ENCODE measurements at places on chromosomes 6 and 20. TPM values are rescaled to one million over a fixed set of nuclear protein-coding genes. Genes with fewer than 3 reads are reported as not detected.

DNA sequence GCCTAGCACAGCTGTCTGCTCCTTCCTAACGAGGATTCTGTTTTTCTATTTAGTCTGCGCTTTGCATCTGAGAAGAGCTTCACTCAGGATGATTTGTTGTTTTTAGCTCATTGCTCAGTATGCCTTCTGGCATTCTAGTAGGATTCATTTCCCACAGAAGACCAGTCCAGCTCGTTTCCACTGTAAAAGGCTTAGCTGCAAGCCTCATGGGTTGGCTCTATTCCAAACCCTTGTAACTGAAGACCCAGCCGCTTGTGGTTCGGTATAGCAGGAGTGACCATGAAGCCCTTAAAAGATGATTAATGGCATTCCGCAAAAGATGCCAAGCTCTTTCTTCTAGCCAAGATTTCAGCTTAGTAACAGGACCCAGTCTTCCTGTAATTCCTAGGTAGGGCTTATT is 7.2 kb downstream of the ADGRF1 start:
- DNase-seq, result peak; percentile 63

DNA sequence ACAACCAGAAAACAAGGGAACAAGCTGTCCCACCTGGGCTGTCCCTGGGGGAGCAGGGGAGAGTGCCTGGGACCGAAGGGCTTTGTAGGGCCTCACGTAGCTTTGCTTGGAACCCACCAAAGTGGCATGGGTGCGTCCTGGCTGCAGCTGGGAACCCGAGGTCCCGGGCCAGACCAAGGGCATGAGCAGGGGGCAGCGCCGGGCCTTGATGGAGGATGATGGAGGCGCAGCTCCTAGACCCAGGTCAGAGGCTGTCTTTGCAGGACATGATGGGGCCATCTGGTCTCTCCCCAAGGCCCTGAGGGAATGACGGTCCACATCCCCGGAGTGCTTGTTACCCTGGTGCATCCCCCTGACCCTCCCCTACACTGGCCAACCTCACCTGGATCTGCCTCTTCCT is 7.6 kb upstream of the OSBPL2 start:
- DNase-seq, result no peak

DNA sequence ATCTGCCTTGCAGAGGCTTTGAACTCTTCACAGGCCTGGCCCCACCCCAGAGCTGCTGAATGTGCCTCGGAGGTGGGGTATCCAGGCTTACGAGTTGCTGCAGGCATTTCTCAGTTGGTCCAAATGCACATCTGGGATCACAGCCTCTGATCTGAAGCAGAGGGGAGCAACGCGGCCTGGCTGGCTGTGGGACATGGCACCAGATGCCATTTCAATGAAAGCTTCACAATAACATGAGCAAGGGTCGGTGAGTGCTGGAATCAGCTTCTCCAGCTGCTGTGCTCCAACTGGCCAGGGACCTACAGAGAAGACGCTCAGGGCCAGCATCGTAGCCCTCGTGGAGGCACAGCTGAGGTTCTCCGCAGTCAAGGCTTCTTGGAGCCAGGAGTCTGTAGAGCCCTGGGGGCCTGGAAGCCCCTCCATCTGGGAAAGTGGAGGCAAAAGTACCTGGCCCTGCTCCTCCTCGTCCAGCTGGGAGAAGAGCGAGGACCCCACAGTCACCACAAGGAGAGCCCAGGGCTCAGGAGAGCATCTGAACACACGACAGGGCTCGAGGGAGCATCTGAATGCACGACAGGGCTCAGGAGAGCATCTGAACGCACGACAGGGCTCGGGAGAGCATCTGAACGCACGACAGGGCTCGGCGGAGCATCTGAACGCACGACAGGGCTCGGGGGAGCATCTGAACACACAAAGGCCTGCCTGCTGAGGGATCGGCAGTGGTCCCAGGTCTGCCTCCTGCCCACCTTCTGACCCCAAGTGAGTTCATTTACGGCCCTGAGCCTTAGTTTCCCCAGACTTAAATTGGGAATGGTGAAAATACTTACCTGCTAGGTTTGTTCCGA is 165.2 kb downstream of the DLL1 start:
- no peak for DNase-seq

DNA sequence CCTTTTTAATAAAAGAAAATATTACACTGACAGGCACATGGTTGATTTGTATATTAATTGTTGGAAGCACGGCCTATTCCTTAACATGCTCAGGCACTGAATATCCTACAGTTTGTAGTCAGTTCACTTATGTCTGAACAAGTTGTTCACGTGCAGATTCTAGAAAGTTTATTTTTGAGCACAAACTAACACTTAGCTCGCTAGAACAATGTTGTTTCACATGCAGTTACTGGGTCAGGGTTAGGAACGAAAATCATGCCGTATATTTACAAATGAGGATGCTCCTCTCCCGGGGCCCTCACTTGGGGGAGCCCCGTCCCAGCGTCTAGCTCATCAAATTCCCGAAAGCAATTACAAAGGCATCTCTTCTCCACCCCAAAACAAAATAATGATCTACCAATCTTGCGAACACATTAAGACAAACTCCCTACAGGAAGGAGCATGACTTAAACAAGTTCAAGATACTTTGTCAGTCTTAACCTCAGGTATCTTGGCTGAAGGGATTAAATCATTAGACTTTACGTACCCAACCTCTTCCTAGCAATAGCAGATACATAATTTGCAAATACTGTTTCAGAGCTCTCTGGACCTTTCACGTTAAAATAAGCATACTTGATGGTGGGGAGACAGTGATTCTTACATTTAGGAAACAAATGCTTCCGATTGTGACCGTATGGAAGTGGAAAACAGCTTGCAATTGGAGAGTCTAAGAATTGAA is 1.5 kb downstream of the MAP7 start:
- no peak for DNase-seq

GRCh38 chr6:129473546-129473945 is 236.4 kb downstream of the ARHGAP18 start:
- DNase-seq, result no peak

GRCh38 chr6:29826271-29826670 is 1.4 kb upstream of the HLA-G start:
- no peak for DNase-seq

DNA sequence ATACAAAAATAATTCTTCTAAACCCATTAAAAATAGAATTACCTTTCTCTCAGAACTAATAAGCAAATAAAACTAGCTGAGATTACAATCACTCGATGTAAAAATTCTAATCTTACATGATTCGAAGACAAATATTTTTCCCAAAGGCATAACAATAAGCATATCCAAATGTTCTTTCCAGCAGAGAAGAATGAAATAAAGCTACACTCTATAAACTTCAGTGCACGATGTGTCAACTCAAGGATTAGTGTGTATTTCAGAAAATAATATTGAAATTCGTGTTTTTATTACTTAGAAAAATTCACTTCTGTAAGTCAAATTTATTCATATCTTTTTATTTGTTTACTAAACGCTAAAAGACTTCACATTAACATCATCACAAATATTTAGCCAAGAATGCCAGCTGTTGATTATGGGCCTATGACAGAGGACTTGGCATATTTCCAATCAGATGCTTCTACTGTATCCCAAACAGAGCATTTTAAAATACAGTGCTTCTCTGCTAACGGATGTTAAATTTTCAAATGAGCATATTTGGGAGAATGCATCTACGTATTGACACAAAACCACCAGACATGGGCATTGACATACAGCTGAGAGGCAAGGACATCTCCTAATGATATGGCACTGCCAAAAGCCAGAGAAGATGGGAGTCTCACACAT is 54.7 kb upstream of the PDE7B start:
- peak; percentile 25 for DNase-seq

DNA sequence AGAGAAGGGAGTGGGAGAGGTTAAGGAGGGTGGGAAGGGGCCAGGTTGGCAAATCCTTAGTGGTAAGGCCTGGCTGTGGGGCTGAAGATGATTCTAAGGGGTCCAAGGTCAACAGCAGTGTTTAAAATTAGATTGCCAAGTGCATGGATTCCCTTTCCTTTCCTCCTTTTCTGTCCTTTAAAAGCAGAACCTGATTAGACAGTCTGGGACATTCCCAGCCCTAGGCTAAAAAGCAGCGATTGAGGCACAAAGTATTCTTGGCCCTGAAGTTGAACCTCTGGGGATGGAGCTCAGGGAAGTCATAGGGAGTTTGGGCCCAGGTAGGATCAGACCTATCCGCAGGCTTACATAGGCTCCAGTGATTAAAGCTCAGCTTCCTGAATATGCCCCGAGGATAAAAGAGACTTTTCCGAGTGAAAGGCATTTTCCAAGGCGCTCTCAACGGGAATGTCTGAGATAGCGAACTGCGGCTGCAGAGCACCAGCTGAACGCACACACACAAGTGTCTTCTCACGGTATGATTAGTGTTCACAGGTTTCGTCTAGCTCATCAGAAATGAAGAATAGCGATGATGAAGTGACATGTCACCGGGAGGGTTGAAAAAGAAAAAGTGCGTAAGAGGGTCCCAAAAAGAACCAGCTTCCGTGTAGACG is 787 bp upstream of the CARMIL1 start:
- no peak for DNase-seq

- no peak for DNase-seq
Observed at GRCh38 chr6:130600880-130601341, 226.3 kb upstream of the SMLR1 start.

DNA sequence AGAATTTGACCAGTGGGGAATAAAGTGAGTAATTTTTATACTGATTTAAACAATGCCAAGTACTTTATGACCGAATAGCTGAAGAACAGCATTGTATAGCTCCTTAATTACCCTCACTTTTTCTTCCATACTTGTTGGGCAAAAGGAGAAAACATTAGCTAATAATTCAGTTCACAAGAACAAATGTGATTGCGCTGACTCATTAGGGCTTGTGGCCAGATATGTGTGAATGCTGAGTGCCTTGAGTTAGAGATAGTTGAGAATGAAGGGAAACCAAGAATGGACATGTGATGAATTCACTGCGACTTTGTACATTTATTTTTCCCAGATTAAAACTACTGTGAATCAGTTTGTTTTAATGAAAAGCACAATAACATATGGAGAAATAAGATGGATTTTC is 669.4 kb downstream of the TFAP2A start:
- DNase-seq, result no peak

GRCh38 chr6:15116889-15117288 is 129.0 kb upstream of the JARID2 start:
- no peak for DNase-seq

DNA sequence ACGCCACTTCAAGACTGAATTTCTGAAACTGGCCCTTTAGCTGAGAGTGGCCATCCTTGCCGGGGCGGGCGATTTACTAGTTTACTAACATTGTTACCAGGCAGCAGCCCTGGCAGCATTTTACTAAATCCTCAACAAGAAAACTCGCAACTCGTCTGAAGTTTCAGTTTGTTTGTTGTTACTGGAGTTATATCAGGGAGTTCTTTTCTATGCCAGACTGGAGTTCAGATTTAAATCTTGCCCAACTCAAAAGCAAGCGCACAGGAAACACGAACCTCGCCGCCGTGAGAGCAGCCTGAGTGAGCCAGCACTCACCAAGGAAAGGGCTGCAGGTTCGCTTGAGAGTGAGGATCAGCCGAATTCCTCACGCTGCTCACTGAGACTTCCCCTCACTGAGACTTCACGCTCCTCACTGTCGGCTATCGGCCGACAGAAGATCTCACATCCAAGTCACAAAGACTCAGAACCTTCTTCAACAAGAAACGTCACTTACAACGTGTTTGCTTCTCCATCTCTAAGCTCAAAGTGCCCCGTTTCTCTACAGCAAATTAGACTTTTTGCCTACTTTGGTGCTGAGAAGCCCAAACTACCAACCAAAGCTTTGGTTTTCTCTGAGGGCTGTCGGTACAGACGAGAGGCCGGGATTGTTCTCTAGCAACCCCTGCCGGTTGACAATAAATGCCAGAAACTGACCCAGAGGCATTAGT is 78.9 kb downstream of the OLIG3 start:
- DNase-seq, result peak; percentile 73

GRCh38 chr6:78559056-78559455 is 308.3 kb upstream of the IRAK1BP1 start:
- no peak for DNase-seq

DNA sequence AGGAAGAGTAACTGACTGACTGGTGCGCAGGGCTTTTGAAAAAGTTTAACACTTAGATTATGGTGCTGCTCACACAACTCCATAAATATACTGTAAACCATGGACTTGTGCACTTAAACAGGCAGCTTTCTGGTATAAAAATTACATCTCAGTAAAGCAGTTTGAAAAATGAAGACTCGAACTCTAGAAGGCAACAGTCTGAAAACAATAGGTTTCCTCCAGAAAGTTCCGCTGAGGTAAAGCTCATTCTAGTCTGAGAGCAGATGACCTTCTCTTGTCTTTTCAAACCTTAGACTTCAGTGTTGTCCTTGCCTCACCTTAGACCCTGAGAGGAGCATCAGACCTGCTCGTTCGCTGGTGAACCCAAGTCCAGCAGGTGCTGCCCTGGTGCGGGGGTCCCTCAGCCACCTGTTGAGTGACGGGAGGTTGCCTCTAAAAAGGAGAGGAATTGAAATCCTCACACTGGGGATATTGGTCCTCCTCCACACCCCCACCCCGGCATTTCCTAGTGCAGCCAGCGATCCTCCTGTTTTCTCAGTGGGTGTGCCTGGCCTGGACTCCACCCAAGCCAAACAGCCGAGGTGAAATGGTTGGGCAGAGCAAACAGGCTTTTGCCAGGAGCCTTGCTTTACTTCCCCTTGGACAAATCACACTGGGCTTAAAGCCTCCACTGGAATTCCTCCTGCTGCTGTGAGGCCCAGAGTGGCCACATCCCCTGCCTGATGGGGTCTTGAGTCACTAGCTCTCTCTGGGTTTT is 14.7 kb upstream of the PYGB start:
- DNase-seq, result no peak

DNA sequence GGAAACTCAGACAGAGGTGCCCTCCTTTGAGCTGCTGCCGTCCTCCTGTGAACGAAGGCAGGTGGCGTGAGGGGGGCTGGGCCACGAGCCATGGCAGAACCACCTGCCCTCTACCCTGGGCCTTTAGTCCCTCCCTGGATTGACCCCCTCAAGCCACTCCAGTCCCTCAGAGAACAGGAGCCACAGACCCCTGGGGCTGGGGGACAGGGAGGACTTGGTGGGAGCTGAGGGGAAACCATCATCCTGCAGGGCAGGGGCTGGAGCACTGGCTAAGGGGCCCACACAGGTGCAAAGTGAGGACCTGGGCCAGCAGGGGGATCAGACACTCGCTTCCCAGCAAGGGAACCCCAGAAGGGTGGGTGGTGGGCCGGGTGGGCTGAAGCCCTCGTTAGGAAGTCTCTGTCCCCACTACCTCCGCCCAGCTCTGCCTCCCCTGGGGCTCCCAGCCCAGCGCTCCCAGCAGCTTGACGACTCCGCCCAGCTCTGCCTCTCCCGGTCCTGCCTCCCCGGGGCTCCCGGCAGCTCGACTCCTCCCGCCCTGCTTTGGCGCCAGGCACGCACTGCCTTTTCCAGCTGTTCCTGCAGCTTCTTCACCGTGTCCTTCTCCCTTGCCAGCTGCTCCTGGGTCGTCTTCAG is 44.4 kb downstream of the DSTN start:
- DNase-seq, result no peak

GRCh38 chr20:10271494-10272219 is 53.0 kb downstream of the SNAP25 start:
- DNase-seq, result peak; percentile 54

GRCh38 chr20:7627734-7628663 is 312.3 kb downstream of the HAO1 start:
- peak; percentile 12 for DNase-seq

GRCh38 chr6:117655380-117655779 is 19.9 kb upstream of the NUS1 start:
- no peak for DNase-seq

NPEPL1 gene
- polyA plus RNA-seq, result 37.0 TPM

HLA-DRA gene
- 62.3 TPM for polyA plus RNA-seq

LGSN gene
- 0.16 TPM for polyA plus RNA-seq

FAM209B gene
- not detected for polyA plus RNA-seq
